Brain microvascular endothelial cell (primary cell): ENCODE measurements at places on chromosomes 12 and 14.

DNA sequence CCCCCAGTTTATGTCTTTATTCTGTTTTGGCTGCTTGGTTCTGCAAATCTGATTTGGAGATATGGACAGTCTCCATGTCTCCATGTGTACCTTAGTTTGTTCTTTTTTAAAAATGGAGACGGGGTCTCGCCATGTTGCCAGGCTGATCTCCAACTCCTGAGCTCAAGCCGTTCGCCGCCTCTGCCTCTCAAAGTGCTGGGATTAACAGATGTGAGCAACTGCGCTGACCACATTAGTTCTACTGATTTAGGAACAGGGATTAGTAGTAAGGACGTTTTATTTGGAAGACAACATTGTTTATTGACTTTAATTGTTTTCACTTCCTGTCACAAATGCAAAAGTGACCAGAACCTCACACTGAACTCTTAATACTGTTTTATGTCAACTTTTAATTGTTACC lies 14.7 kb downstream of the AEBP2 start:
- DNase-seq, result no peak

- no peak for DNase-seq
These were observed 197.1 kb downstream of the RGS6 start for GRCh38 chr14:72129291-72129690.

DNA sequence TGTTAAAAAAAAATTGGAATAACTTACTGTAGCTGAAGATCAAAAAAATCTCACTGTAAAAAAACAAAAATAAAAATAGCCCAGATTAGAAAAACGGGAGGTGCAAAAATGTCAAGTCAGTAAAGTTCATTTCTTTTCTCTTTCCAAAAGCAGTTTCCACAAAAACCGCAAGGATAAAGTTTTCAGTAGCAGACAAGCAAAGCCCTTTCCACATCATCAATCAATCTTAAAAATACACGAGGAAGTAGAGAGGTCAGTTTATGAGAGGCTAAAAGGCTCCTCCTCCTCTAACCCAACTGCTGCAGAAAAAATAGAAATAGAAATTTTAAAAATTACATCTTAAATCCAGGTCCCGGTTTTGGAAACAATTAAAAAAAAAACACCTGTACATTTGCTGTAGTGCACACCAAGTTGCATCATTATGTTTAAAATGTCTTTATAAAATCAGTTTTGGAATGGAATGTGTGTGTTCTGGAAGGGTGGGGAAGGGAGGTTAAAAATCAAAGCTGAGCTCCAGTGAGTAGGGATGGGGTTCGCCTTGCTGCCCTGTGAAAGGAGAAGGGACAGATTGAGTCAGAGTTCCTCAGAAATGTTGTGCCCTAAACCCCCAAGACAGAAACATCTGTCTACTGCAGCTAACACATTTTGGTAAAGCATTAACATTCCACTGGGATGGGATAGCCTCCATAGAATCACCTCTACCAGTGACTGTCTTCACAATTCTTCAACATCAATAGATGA lies 5.8 kb downstream of the HNRNPC start:
- no peak for DNase-seq

DNA sequence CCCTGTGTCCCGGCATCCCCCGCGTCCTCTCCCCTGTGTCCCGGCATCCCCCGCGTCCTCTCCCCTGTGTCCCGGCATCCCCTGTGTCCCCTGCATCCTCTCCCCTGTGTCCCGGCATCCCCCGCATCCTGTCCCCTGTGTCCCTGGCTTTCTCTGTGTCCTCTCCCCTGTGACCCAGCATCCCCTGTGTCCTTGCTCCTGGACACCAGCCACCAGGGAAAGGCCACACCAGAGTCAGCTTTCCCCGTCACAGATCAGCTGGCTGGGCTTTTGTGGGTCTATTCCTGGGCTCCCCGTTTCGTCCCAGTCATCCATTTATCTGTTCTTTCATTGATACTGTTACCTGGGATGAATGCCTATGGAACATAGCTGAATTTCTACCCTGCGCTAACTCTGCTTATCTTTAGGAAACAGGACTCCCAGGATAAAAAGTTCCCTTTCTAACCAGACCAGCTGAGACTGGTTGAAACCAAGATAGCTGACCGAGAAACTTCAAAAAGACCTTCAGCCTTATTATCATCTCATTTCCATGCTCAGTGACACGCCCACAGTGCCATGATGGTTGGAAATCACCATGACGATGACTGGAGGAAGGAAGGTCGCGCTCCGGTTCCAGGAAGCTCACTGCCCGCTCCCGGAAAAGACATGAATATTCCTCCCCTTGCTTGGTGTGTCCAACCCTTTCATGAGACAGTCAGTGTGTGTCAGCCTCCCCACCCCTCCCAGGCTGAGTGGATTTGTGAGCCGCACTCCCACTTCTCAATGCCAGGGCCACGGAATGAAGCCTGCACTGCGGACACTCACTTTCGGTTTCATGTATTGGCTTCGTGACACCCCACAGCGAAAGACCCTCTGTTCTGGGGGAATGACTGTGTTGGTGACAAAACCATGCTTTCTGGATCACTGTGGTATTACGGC lies 276.4 kb upstream of the SFSWAP start:
- DNase-seq, result no peak

DNA sequence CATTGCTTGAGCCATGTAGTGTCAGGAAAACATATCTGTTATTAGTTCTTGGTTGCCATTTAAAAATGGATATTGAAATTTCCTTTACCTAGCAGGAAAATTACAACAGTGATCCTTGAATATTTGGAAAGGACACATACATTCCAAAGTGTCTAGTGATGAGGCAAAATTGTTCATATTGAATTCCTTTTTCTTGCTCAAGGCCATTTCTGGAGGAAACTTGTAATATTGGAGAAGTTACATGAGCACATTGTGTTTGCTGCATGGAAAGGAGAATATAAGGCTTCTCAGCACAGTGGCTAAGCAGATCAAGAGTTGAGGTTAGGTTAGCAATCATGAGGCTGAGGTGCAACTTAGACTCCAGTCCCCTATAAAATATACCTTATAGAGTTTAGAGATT lies 121.9 kb downstream of the PDE3A start:
- DNase-seq, result no peak

DNA sequence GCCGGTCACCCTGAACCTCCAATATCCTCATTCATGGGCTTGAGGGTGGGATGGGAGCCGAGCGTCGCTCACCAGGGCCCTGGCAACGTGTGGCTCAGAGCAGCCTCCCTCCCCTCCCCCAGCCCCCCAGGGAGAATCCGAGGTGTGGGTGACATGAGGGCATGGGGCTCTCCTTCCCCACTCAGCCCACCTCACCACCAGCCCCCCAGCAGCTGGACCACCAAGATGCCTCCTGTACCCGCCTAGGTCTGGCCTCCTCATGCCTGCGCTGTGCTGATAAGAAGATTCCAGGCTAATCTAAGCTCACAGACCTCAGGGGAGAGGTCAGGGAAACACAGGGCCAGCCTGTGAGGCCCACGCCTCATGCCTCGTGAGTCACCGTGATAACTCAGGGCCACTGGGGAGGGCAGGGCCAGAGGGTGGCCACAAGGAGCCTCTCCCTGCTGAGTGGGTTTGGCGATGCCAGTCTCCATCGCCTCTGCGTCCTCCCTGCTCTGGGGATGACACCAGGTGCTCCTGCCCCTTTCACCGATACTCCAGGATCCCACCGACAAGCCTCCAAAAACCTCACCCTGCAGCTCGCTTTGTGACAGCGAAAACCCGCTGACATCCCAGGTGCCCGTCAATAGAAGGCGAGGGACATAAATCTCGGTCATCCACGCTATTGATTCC lies 56.9 kb downstream of the TESC start:
- DNase-seq, result peak; percentile 34

DNA sequence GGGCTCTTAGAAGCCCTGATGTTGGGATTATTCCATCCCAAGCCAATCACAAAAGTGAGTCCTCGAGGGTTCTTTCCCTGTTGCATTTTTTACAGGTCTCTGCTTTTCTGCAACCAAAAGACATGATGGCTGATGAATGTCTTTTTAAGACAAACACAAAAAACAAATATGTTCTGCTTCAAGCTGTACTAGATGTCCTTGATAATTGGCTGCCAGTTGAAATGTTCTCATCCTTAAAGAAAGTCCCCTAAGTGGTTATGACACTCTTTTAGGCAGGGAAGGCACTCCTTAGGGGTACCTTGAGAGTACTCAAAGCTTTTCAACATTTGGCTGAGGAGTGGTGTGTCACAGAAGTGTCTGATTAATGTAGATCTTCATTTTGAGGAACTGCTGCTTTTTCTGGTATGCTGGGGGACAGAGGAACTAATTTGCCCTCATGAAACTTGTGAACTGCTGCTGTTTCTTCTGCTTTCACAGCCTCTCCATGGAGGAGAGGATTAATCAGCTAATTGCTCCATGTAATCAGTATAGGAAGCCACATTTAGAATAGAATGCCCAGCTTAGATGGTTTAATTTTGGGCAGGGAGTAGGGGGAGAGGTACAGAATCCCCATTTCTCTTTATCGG lies 22.8 kb upstream of the IGF1 start:
- DNase-seq, result no peak

- DNase-seq, result no peak
These were observed 187.4 kb upstream of the RASSF8 start for GRCh38 chr12:25771041-25771440.

DNA sequence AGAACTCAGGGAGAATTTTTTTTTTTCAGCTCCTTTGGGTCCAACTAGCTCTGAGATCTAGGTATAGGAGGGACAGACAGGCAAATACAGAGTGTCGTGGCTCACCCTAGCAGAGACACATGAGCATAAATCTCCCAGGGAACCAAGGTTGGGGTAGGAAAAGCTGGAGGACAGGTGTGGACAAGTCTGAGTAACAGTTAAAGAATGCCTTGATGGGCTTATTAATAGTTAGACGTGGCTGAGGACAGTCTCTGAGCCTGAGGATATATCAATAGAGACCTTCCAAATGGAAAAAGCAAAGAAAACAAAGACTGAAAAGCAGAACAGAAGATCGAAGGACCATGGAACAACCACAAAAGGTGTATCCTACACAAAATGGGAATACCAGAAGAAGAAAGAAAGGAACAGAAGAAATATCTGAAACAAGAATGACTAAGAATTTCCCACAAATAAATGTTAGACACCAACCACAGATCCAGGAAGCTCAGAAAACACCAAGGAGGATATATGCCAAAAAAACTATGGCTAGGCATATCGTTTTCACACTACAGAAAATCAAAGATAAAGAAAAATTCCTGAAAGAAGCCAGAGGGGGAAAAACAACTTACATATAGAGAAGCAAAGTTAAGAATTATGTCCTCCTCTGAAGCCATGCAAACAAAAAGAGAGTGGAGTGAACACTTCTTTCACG lies 80.9 kb downstream of the PTPRB start:
- DNase-seq, result no peak

DNA sequence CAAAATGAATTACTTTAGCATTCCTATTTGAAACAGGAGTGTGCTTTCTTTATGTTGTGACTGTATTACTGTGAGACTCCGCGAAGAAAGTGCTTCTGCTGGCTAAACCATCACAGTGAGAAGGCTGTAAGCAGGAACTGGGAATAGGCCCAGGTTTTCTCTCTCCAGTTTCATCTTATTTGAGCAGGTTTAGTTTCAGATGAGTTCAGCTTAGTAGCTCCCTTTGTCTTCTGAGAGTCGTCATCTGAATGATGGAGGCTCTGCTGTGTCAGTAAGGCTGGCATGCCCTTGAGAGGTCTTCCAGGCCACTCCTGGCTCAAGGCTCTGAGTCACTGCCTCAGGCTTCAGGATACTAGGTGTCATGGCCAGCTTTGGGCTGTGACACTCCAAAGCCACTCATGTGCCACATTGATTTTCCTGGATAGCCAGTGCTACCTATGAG lies 205.6 kb upstream of the RGS6 start:
- DNase-seq, result no peak

DNA sequence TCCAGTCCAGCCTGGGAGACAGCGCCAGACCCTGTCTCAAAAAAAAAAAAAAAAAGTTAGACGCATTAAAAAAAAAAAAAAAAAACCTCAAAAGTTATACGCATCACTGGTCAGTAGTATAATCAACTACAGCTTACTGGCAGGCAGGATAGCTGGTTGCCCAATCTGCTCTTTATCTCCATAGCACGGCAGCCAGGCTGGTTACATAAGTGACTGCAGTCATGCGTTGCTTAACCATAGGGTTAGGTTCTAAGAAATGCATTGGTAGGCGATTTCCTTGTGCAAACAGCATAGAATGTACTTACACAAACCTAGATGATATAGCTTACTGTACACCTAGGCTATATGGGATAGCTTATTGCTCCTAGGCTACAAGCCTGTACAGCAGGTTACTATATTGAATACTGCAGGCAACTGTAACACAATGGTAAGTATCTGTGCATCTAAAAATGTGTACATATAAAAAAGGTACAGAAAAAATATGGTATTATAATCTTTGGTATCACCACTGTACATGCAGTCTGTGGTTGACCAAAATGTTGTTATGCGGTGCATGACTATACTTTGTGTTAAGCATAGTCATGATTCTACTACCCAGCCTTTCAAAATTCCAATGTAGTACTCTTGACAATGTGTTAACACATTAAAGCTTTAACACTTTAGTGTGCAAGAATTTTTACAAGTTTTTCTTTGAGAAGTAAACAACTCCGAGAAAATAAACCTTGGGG lies 8.1 kb downstream of the L2HGDH start:
- DNase-seq, result no peak

GRCh38 chr14:90534091-90534837 lies 137.4 kb downstream of the CALM1 start:
- DNase-seq, result peak; percentile 32

DNA sequence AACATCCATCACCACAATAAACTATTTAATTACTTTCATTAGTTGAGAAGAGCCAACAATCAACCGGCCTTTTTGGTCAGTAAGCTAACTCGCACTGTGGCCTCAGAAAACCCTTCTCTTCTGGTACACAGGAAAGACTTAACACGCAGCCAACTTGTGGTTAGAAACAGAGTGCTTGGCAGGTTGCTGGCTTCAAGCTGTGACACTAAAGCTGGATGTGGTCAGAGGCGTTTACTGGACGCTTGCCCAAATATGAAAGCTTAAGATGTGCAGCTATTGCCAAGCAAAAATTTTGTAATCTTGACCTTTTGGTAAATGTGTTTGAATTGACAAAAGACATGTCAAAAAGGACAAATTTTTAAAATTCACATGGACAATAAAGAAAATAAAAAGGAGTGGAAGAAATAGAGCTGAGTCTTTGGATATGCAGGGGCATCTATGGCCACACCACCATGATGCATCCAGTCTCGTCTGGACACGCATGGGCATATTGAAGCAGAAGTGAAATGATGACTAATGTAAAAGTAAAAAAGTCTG lies 2.6 kb upstream of the KLRK1 start:
- DNase-seq, result peak; percentile 96

GRCh38 chr14:81018684-81019083 lies 63.3 kb downstream of the TSHR start:
- DNase-seq, result no peak

DNA sequence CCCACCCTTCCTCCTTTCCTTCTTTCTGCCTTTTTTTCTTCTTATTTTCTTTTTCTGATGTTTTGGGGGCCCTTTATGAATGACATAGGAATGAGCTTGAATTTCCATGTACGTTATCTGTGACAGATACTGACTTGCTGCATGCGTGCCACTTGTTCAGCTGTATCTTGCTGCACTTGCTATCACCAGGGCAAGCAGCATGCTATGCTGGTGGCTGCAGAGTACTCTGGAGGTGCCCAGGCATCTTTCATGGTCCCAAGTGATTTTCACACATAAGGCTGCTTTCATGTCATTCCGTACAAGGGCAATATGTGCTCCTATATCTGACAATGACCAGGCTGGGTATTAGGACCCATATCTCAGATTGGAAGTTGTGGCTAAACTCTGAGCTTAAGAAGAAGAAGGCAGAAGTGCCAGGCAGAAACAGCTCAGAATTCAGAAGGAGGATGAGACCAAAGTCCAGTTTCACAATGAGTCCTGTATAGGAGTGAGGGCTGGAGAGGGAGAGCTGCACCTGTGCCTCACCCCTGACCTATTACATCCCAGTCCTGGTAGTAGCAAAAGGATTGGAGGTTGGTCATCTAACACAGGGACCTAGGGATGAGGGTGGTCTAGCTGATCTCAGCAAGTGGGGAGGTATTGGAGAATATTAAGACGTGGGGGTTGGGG lies 299.0 kb upstream of the DDHD1 start:
- DNase-seq, result no peak
